Activated naive CD4-positive, alpha-beta T cell (primary cell): ENCODE measurements at places on chromosomes 11 and 22.

DNA sequence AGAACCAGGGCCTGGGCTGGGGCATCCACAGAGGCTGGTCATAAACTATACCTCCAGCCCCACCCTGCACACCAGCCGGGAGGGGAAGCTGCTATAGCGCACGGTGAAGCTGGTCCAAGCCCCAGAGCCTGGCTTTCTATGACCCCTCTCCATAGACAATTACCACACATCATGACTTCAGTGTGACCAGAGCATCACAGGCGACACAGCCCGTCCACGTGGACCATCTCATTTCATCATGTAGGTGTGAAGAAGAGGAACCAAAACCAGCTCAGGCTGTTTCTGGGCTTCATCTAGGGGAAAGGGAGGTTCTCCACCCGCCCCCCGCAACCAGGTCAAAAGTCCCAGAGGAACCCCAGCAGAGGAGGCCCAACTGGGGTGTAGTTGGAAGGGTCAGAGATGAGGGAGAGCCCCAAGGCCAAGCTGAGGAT lies 3.0 kb downstream of the CXCR5 start:
- no peak for DNase-seq

GRCh38 chr11:12170984-12171383 lies 60.6 kb downstream of the MICAL2 start:
- DNase-seq: no peak

DNA sequence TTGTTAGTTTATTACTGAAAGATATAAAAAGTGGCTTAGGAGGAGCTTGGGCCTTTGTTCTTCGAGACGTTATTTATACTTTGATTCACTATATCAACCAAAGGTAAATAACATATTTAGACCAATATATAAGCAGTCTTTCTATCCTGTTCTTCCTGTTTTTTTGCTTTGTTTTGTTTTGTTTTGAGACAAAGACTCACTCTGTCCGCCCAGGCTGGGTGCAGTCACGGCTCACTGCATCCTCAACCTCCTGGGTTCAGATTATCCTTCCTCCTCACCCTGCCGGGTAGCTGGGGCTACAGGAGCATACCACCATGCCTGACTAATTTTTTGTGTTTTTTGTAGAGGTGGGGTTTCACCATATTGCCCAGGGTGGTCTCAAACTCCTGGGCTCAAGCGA lies 66.8 kb downstream of the ATM start:
- no peak for DNase-seq

- DNase-seq: no peak
Measured at GRCh38 chr11:66007201-66007634, 4.6 kb upstream of the CST6 start.

DNA sequence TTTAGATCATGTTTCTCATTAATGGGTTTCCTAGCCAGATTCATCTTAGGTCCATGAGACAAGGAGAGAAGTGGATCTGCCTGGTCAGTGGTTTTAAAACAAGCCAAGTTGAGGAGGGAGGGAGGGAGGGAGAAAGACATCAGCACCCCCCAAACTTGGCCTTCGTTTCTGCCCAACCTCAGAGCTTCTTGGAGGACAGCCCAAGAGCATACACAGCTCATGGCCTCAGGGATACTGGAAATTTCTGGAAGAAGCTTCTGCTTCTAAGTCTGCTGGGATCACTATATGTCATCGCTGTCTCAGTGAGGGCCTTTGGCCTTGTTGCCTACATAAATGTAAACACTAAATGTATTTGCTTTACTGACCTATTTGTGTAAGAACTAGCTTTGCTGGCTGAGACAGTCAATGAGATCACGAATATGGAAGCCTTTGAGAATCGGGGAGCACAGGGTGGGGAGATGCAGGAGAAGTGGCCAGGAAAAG lies 375.1 kb downstream of the BUD13 start:
- no peak for DNase-seq
